ENCODE measurements at places on chromosomes 3 and 15. TPM values are rescaled to one million over a fixed set of nuclear protein-coding genes. Genes with fewer than 3 reads are reported as not detected.

- DNase-seq, result no peak
These were observed 2.8 kb upstream of the CLRN1 start for GRCh38 chr3:150975086-150975991.

DNA sequence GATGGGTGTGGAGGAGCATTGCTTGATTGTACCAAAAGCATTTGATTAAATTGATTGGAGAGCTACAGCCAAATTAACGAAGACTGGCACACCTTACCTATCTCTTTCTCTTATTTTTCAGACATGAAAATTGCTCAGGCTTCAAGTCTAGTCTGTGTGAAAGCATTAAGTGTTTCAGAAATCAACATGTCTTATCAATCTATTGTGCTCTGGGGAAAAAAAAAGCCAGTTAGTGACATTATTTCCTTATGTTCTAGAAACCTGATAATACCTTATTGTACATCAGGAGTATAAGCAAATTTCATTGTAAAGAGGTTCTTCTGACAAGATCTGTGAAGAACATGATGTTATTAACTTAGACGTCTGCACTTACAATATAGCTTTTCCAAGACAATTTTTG is 465.2 kb downstream of the IL5RA start:
- DNase-seq, result no peak

GRCh38 chr3:166211451-166211850 is 374.2 kb upstream of the BCHE start:
- no peak for DNase-seq

DNA sequence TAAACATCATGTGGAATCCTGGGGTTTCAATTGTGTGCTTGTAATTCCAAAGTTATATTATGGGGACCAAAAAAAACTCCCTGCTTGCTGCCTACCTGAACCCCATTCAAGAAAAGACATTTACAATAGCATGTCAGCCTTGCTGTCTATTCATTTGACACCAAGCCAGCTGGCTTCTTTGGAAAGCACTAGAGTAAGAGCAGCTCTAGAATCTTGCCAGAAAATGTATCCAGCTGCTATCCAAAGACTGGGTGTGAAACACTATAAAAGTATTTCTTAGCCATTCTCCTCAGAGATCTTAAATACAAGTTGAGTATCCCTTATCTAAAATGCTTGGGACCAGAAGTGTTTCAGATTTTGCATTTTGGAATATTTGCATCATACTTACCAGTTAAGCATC is 87.4 kb downstream of the RAD18 start:
- DNase-seq, result no peak

- no peak for DNase-seq
These were observed 68.6 kb downstream of the FILIP1L start for GRCh38 chr3:100045696-100046095.

DNA sequence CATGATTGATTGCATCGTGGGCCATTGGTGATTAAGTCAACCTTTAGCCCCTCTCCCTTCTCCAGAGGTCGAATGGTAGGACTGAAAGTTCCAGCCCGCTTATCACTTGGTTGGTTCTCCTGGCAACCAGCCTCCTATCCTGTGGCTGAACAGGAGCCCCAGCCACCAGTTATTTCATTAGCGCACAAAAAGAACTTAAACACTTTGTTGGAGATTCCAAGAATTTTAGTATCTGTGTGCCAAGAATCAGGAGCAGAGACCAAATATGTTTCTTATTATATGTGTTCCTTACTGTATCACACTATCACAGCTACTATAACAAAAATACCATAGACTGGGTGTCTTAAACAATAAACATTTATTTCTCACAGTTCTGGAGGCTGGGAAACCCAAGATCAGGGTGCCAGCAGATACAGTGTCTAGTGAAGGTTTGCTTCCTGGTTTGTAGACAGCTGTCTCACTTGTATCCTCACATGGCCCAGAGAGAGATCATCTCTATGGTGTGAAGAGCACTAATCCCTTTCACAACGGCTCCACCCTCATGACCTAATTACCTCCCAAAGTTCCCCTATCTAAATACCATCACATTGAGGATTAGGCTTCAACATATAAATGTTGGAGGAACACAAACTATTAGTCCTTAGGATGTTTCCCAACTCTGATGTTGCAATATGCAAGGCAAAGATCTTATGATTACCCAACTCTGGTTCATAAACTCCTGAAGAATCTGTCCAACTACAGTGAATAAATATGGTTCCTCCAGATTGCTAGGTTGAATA is 30.5 kb upstream of the APH1B start:
- DNase-seq, result no peak

GRCh38 chr15:61063875-61064320 is 165.2 kb downstream of the RORA start:
- no peak for DNase-seq

DNA sequence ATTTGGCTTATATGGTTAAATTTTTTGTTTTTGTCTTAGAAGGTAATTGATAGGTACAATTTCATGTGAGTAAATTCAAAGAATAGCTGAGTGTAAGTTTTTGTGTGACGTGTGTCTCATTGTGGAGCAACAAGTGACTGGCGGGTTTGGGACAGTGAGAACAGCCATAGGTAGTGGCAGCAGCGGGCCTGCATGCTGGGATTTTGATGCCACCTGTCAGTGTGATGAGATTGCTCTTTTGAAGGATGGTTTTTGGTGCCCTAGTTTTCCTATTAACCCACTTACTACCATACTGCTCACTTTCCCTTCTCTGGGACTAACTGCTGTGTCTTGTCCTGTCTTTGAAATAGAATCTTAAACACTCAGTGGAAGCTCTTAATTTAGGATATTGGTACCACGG is 522.6 kb downstream of the NAALADL2 start:
- no peak for DNase-seq

CMTM8 gene
- 8.4 TPM for polyA plus RNA-seq

GPR15 gene
- polyA plus RNA-seq, result not detected

CDHR4 gene
- 0.28 TPM for polyA plus RNA-seq

PLSCR2 gene
- polyA plus RNA-seq, result 1.0 TPM

Measured in left kidney (tissue), 8 donors.